ENCODE measurements at places on chromosomes 7 and 10.
A peak's percentile ranks its signal among the peaks of the same experiment; 100 is the strongest.

DNA sequence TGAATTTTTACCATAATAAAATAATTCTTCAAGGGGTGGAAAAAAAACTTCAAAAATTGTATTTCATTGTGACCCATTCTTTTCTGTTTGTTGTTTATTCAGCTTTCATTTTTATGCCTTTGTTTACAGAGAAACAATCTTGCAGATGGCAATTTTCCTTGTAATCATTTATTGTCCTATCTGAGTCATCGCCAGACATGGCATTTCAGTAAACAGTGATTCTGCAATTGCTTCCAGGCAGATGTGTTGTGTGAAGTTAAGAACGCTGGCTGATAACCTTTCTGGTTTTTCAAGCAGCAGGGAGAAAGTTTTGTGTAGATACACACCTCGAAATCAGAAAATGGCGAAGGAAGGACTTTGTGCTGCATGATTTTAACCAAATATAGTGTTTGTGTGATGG, 80.7 kb upstream of the RPA3 start:
- DNase-seq = no peak

GRCh38 chr10:6065406-6065805, 3.2 kb upstream of the IL2RA start:
- DNase-seq = peak; percentile 41

GRCh38 chr10:107213861-107214260, 49.4 kb upstream of the SORCS1 start:
- DNase-seq = no peak

DNA sequence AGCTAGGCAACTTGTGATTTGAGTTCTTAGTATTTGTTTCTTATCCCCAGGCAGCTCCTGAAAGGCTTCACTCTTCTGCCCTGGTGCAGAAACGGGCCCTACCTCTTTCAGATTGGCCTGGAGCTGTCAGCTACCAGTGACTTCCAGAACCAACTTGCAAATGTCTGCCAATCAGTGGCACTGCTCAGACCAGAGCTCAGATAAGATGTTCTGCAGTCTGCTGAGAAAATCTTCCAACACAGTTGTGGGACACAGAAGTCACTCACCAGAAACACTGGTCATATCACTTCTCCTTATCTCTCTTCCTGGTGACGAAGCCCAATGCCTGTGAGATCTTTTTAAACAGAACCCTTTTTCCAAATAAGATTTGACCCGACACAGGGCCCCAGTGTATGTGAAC, 81.9 kb upstream of the DUSP5 start:
- no peak for DNase-seq

DNA sequence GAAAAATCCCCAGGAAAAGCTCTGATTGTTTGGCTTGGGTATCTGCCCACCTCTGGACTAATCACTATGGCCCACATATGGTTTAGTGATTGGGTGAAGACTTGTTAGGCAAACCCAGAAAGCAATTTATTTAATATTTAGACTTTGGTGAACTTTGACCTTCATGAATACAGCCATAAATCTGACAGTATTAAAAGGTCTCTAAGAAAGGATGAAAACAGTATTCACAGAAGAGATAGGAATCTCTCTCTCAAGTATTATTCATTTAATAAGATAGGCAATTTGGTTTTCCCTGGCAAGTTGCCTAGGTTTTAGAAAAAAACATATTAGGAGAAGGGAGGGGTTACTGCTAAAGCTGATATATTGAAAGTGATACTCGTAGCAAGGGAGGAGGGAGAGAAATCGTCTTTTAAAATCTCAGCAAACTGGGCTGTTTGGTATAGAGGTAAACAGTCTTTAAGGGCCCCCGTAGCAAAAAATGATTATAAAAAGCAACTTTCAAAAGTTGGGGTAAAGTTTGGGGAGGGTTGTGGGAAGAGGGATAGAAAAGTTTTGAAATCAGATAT, 57.1 kb downstream of the LSMEM1 start:
- no peak for DNase-seq

DNA sequence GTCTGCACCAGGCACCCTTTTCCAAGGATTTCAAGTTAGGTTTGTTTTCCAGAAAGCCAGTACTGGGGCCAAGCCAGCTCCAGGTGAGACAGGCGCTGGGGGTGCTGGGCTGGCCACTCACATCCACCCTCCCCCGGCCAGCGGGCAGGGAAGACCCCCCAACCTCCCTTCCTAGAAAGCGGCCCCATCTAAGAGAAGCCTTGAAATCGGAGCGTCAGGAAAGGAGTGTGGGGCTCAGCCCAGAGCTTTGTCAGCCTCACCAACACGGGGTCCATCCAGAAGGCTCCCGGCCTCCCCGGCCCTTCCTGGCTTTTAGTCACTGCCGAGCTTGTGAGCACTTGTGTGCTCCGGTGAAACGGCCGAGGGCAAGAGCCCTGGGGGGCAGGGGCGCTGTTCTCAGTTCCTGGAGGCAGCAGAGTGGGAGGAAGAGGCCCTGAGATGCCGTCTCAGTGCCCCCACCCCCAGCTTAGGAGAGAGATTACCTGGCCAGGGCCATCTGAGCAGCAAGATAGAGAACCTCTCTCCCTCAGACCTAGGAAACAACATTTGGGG, 39.6 kb downstream of the PDGFA start:
- no peak for DNase-seq

DNA sequence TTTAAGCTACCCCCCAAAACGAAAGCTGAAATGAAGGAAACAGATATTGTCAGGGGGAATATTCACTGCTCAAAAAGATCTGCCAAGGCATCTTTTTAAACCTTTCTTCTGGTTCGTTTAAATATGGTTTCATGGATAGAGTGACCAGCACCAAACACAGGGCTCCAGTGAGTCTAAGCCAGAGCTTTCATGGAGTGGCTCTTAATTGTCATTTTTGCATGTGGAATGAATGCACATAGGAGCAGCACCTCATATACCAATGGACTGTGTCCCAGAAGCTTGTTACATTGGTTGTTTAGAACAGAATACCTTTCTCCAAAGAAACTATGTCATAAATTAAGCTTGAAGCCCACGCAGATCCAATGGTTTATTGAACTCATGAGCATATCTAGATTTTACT, 17.3 kb downstream of the MKX start:
- DNase-seq = no peak

DNA sequence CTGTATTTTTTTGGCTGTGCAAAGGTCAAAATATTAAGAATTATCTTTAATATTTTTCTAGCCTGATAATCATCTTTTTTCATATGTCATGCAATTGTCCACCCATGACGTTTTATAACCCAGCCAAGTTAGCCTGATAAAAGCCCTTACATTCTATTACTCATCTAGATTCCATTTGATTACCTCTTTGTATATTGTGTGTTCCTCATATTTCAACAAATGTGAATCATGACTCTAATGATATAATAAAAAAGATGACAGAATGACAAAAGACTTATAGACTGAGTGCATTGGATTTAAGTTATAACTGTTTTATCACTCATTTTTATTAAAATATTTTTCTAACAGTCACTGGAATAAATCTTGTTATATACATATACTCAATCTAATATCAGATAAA, 1560.0 kb upstream of the LRRTM3 start:
- DNase-seq = no peak

- peak; percentile 24 for DNase-seq
Observed at GRCh38 chr7:30159698-30160143, 24.9 kb downstream of the MTURN start.

- DNase-seq = no peak
Observed at GRCh38 chr7:43760861-43761260, 2.4 kb downstream of the BLVRA start.

DNA sequence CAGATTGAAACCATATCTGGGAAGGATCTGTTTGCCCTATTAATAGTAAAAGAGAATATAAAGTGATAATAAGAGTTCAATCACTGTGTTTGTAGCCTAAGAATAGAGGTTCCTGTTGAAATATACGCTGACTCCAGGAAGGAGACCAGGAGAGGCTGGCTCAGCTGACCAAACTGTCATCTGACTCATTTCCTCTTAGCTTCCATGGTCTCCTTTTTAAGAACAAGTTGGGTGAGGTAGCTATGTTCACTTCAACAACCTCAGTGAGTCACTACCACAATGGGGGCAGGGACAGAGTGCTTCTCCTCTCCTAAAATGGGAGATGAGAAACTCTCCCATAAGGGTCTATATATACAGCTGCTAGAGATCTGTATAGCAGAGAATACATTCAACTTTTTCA, 543.3 kb downstream of the CALN1 start:
- DNase-seq = no peak

GRCh38 chr7:101884671-101885596, 67.5 kb downstream of the CUX1 start:
- DNase-seq = no peak

DNA sequence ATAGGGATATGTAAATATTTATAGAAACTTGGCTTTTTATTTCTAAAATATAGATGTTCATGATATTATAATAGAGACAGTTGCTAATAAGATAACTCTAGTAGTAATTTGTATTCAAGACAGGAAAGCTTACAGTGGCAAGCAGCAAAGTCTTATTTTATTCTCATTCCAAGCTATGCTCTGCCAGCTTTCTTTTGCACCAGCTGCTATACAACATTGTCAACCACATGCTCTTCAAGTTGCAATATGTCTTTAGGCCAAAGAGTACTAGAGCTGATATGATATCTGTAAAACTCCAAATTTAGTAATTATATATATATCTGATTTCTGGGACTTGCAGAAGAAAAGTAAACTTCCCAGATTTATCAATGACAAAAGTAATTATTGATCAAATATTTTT, 350.1 kb downstream of the HGF start:
- DNase-seq = no peak

DNA sequence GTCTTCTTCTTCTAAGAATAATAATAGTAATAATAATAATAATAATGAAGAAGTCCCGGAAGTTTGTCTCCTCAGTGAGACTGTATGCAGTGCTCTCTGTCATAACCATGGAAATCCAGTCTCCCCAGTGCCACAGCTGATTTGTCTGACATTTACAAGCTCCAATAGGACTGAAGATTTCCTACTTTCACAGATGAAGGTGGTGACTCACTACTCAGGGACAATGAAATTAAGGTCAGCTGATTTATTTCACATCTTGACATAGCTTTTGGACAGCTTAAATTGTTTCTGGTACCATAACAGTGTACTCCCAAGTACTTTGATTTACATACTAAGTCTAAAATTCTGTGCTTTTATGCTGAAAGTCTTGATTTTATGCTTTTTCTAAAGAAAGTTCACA, 6.9 kb downstream of the CELF2 start:
- no peak for DNase-seq

DNA sequence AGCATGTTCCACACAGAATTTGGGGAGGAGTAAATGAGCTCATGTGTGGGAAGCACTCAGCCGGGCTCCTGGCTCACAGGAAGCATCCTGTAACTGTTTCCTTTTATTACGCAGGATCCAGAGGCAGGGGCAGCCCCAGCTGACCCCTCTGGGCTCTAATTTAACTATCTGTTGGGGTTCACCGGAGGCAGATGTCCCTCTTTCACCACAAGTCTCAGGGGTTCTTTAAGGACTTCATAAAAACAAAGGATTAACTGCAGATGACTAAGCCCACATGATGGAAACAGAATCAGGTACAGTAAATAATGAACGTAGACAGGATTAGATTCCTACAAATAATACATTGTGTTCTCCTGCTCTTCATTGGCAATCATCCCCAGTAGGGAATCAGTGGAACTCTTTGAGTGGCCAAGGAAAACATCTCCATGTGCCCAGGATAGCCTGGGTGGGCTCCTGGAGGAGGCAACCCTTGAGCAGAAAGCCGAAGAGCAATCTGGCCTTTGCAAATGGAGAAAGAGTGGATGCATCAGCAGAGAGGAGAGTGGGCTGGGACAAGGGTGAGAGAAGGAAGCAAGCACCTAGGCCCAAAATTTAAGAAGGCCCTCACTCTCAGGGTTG, 24.6 kb downstream of the TBXAS1 start:
- no peak for DNase-seq

DNA sequence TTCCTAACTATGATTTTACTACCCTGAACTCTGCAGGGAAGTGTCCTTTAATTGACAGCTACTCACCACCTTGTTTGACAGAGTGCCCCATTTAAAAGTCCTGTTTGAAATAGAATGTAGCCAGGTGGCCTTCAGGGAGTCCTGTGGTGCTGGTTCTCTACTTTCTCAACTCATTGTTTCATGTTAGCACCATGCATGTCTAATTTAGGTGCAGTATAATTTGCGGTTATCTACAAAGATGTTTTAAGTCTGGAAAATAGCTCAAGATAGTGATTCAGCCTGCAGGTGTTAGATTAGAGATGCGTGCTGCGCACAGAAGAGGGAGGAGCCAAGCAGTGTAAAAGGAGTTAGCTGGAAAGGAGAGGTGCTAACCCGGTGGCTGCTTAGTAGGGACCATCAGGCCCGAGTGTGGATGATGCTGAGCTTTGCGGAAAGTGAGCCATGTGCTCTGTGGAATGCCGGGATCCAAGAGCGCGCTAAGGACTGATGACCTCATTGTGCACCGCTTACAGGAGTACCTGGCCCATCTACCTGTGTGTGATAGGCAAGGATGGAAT, 1.2 kb downstream of the CCM2 start:
- DNase-seq = peak; percentile 55

GRCh38 chr7:537911-538634, 18.4 kb upstream of the PDGFA start:
- no peak for DNase-seq

GRCh38 chr10:132559538-132559937, 22.0 kb downstream of the INPP5A start:
- DNase-seq = no peak

GRCh38 chr10:118901380-118901779, 128.1 kb upstream of the NANOS1 start:
- DNase-seq = no peak

GRCh38 chr10:30422981-30423654, 10.9 kb upstream of the MAP3K8 start:
- no peak for DNase-seq

GRCh38 chr7:23315366-23315765, 16.2 kb downstream of the MALSU1 start:
- no peak for DNase-seq

DNA sequence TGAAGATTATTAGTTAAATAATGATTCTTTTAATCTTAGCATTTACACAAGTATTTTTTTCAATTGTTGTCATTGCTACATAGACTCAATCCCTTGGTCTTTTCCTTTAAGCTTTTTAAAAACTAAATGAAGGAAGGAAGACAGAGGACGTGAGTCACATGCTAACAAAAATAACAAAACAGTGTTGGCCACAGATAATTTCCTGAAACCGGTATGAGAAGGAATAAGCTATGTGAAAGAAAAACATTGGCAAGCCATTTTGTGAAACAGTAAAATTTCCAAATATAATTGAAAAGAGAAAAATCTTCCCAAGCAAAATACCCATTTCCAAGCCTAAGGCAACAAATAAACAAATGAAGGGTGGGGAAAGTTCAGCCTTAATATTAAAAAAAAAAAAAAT, 223.0 kb downstream of the AHR start:
- DNase-seq = no peak

- no peak for DNase-seq
Observed at GRCh38 chr7:28191751-28192150, 11.2 kb upstream of the JAZF1 start.

GRCh38 chr10:100485366-100485765, 22.6 kb downstream of the WNT8B start:
- no peak for DNase-seq

DNA sequence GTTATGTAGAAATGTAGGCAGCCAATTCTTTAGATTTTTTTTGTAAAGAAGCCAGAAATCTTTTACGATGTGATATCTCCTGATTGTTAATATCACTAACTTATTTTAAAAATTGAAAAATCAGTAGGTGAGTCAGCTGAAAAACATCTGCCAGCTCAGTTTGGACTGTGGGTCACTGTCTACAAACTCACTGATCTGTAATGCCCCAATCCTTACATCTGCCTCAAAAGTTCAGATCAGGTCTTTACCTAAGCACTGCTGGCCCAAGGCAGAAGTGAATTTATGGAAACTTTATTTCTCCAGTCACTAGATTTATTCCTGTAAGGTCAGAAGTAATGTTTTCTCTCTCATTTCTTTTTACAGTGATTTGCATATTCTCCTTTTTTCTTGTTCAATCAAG, 31.0 kb upstream of the FAM13C start:
- DNase-seq = no peak

Data from activated CD4-positive, alpha-beta memory T cell treated with anti-CD3 and anti-CD28 coated beads, Interleukin-2, amount 10 ng/mL, durations not matched to agents 7 days and 5 days (primary cell).